Pulmonary artery endothelial cell (primary cell): ENCODE measurements at places on chromosomes 4 and X.

GRCh38 chr4:115514675-115515074, 401.3 kb upstream of the NDST4 start:
- no peak for DNase-seq

DNA sequence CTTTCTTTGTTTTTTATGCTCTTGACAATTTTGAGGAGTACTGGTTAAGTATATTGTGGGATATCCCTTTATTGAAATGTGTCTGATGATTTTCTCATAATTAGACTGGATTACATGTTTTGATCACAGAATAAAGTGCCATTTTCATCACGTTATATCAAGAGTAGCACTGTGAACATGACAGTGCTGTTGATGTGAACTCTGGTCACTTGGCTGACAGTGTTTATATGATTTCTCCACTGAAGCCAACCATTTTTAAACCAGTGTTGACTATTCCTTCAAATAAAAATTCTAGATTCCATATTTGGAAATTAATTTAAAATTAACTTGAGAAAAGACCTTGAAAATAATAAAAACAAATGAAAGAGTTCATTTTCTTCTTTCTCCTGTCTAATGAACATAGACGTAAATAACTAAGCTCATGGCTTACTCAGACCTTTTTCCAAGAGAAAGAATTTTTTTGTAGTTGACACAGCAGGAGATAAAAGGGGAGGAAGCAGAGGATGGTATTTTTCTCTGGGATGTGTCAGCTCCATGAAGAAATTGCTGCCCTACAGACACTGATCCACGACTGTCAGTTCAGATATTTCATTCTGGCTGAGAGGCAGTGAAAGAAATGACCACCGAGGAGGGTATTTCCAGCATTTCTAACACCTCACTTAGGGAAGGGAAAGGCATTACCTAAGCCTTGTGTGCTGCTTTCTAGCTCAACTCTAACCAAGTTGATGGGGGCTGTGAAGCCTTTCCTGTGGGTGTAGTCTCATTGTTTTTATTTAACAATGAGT, 150.9 kb upstream of the ANK2 start:
- no peak for DNase-seq

DNA sequence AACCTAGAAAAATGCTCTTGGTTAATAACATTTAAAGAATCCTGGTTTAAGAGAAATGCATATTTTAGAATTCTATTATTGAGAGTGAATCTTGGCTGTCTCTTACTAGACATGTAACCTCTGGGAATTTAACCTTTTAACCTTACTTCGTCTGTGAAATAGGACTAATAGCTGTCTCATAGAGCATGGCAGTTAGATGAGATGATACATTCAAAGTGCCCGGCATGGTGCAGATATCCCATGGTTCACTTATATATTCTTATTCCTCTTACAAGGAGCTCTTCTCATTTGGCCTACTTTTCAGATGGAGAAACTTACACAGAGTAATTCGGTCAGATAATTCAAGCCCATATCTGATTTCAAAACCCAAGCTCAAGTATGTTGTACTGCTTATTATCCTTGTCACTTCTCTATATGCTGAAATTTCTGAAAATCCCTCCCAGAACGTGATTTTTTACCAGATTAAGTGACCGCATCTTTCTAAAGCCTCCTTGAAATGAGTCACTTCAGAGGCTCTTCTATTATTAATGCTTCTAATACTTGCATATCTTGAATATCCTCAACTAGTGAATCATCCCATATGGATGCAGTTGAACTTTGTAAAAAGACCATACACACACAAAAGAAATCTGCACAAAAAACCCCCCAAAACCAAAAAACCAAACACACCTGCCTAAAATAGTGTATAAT, 4.9 kb downstream of the CDKN2AIP start:
- DNase-seq: no peak

DNA sequence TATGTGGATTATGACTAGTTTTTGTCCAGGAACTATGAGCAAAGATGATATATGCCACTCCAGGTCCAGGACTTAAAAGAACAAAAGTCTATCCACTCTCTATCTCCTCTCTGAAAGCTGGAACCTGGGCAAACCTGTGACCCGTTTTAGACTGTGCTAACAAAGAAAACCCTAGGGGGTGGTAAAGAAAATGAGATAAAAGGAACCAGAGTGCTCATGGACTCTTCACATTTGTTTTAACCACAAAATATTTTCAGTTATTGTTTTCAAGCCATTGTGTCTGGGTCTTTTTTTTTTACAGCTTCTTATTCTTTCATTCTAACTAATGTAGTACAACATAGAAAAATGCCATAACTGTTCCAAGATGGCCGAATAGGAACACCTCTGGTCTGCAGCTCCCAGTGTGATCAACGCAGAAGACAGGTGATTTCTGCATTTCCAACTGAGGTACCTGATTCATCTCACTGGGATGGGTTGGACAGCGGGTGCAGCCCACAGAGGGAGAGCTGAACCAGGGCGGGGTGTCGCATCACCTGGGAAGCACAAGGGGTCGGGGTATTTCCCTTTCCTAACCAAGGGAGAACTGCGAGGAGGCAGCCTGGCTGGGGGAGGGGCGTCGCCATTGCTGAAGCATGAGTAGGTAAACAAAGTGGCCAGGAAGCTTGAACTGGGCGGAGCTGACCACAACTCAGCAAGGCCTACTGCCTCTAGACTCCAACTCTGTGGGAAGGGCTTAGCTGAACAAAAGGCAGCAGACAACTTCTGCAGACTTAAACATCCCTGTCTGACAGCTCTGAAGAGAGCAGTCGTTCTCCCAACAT, 45.1 kb downstream of the CHM start:
- DNase-seq: no peak

- no peak for DNase-seq
Observed at GRCh38 chr4:72318421-72319170, 250.4 kb downstream of the ADAMTS3 start.
